Panc1 (cell line): ENCODE measurements at places on chromosomes 3 and 15. TPM values are rescaled to one million over a fixed set of nuclear protein-coding genes. Genes with fewer than 3 reads are reported as not detected.

DNA sequence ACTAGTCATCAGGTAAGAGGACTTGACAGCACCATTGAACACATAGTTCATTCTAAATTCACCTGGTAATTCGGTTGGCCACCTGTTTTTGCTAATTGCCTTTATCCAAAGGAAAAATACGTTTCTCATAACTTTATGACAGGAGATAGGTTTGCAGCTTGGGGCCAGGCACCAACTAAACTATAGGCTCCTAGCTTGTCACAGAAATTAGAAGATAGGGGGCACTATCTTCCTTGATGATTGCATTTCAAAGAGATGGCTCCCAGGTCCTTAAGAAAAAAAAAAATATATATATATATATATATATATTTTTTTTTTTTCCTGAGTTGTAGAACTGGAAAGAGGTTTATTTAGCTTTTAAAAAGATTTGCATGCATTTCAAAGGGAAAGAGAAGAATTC, 563.6 kb downstream of the NAALADL2 start:
- H3K4me1 ChIP-seq, result no peaks in the 10 kb centered on the region
- DNase-seq, result no peak

GRCh38 chr3:108677811-108678210, 79.4 kb downstream of the RETNLB start:
- no peaks in the 10 kb centered on the region for H3K27me3 ChIP-seq
- no peaks in the 10 kb centered on the region for H3K4me1 ChIP-seq
- no peak overlapping the region for H3K4me3 ChIP-seq

- peaks cover 19% of the 10 kb centered on the region for H3K4me1 ChIP-seq
- H3K27me3 ChIP-seq, result no peaks in the 10 kb centered on the region
- no peaks in the 10 kb centered on the region for H3K36me3 ChIP-seq
- H3K4me3 ChIP-seq, result peak overlapping the region; percentile 50
- no peak for DNase-seq
Measured at GRCh38 chr3:48990636-48991469, 812 bp downstream of the P4HTM start.

DNA sequence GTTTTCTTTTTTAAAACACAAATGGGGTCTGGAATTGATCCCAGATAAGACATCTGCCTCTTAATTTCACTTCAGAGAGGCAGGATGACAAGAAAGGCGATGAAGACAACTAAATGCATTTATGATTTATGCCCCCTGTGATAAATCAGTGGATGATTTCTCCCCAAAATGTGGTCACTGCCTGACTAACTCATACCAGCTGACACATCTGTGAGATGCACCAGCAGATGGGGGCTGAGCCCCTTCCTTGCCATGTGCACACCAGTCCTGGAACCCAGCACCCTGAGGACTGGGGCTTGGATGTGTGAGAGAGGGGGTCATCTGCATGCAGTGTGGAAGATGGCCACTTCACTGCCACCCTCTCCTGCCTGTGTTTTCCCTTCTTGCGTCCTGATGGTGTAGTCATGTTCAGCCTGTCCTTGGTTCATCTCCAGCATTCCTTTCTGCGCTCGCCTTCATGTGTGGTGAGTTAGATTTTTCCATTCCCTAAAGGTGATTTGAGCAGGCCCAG, 264.3 kb downstream of the LRTM1 start:
- no peak overlapping the region for H3K27ac ChIP-seq
- H3K4me3 ChIP-seq, result no peak overlapping the region
- H3K27me3 ChIP-seq, result no peaks in the 10 kb centered on the region
- H3K36me3 ChIP-seq, result no peaks in the 10 kb centered on the region

- no peaks in the 10 kb centered on the region for H3K27me3 ChIP-seq
- H3K36me3 ChIP-seq, result no peaks in the 10 kb centered on the region
- H3K27ac ChIP-seq, result no peak overlapping the region
- DNase-seq, result no peak
Measured at GRCh38 chr3:20123131-20123652, 62.8 kb downstream of the SGO1 start.

DNA sequence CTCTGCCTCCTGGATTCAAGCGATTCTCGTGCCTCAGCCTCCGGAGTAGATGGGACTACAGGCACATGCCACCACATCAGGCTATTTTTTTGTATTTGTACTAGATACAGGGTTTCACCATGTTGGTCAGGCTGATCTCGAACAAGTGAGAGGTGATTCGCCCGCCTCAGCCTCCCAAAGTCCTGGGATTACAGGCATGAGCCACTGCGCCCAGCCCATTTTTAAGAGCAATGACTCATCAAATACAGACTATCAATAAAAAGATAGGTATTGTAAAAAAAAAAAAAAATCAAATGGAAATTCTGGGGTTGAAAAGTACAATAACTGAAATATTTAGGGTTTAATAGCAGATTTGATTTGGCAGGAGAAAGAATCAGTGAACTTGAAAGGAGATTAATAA, 129.0 kb downstream of the TJP1 start:
- H3K4me3 ChIP-seq, result no peak overlapping the region
- no peak overlapping the region for H3K27ac ChIP-seq
- H3K4me1 ChIP-seq, result no peaks in the 10 kb centered on the region
- DNase-seq, result no peak
- no peaks in the 10 kb centered on the region for H3K36me3 ChIP-seq

DNA sequence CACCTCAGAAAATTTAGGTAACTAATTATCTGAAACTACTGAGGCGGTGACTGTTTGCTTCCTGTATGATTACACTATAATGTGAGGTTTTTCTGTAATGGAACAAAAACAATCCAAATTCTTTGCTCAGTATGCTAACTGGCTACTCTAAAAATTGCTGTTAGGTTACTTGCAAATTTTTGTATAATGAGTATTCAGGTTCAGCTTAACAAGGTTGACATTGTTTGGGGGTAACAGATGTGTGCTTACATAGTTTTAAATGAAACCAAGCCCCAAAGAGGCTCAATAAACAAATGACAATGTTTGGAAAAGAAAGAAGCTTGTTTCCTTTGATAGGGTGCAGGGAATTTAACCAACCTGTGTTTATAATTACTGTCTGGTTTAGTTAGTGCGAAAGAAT, 414.5 kb upstream of the MDFIC2 start:
- no peaks in the 10 kb centered on the region for H3K36me3 ChIP-seq
- H3K27ac ChIP-seq, result no peak overlapping the region
- H3K4me3 ChIP-seq, result no peak overlapping the region
- no peaks in the 10 kb centered on the region for H3K4me1 ChIP-seq
- no peaks in the 10 kb centered on the region for H3K27me3 ChIP-seq

GRCh38 chr3:81910244-81910852, 148.9 kb upstream of the GBE1 start:
- peak; percentile 1 for DNase-seq
- no peak overlapping the region for H3K4me3 ChIP-seq
- no peaks in the 10 kb centered on the region for H3K27me3 ChIP-seq
- no peak overlapping the region for H3K27ac ChIP-seq

SAXO2 gene
- total RNA-seq, result 1.1 TPM

LEO1 gene
- 30.1 TPM for total RNA-seq

GRCh38 chr3:120640231-120640630, 41.8 kb downstream of the HGD start:
- no peak overlapping the region for H3K4me3 ChIP-seq
- peaks cover 3% of the 10 kb centered on the region for H3K27me3 ChIP-seq
- H3K36me3 ChIP-seq, result no peaks in the 10 kb centered on the region
- no peaks in the 10 kb centered on the region for H3K4me1 ChIP-seq
- DNase-seq, result no peak
- H3K27ac ChIP-seq, result no peak overlapping the region

GRCh38 chr3:148546959-148547358, 150.7 kb upstream of the AGTR1 start:
- no peak for DNase-seq
- H3K4me3 ChIP-seq, result no peak overlapping the region
- H3K27me3 ChIP-seq, result no peaks in the 10 kb centered on the region
- no peaks in the 10 kb centered on the region for H3K36me3 ChIP-seq
- no peak overlapping the region for H3K27ac ChIP-seq

DNA sequence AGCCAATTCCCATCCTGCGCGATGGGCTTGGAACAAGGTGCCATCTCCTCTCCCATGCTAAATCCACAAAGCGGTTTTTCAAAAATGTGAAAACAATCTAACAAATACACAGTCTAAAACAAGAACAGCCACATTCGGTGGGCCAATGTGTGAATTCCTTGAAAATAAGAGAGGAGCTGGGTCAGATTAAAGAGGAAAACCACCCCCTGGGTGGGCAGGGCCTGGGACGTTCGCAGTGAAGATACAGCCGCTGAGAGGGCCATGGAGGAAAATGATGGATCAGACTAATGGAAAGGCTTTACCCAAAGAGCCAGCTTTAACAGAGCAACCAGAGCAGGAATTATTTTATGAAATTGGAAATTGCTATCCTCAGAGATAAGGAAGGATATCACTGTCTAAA, 27.4 kb downstream of the PRR20G start:
- H3K4me3 ChIP-seq, result no peak overlapping the region
- no peaks in the 10 kb centered on the region for H3K4me1 ChIP-seq
- no peak overlapping the region for H3K27ac ChIP-seq
- no peaks in the 10 kb centered on the region for H3K27me3 ChIP-seq

DNA sequence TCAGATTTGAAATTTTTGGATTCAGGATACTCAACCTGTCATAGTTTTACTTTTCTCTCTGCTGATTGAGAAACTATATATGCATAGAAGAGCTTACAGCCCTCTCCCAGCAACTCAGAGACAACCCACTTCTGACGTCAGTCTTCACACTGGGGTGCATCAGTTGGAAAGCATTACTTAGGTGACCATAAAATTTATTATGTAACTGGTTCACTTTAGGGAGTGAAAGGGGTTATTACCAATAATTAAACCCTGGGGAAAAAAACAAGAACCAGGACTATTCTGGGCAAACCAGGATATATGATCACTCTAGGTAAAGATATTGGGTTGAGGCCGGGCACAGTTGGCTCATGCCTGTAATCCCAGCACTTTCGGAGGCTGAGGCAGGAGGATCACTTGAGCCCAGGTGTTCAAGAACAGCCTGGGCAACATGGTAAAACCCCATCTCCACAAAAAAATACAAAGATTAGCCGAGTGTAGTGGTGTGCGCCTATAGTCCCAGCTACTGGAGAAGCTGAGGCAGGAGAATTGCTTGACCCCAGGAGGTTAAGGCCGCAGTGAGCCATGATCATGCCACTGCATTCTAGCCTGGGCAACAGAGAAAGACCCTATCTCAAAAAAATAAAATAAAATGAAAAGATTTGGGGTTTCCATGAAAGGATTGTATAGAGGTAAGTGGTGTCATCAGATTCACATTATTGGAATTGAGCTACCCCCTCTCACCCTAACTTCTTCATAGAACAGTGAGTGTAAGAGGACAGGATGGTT, 27.1 kb downstream of the HES1 start:
- no peak for DNase-seq
- H3K27ac ChIP-seq, result no peak overlapping the region
- no peak overlapping the region for H3K4me3 ChIP-seq
- H3K4me1 ChIP-seq, result peaks cover 11% of the 10 kb centered on the region; the same call in 1 of the 2 replicates

CHST13 gene
- total RNA-seq, result 0.64 TPM

DNA sequence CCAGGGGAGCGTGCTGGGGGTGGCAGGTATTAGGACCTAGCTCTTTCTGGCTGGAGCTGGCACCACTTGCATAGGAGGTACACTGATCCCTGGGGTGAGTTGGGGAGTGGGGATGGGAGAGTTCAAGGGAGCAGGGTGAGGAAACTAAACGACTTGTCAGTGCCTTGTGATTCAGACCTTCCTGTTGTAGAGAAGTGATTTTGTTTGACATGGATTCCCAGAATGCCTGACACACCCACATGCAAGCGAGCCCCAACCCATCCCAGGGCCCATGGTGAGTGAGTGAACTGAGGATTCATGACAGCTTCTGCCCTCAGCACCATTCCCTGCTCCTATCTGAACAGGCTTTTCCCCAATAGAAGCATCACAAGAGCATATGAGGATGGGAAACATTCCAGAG, 15.6 kb upstream of the UBE2Q2 start:
- no peak overlapping the region for H3K27ac ChIP-seq
- H3K4me1 ChIP-seq, result no peaks in the 10 kb centered on the region
- H3K27me3 ChIP-seq, result no peaks in the 10 kb centered on the region
- no peak overlapping the region for H3K4me3 ChIP-seq

SPINT1 gene
- 32.7 TPM for total RNA-seq

DNA sequence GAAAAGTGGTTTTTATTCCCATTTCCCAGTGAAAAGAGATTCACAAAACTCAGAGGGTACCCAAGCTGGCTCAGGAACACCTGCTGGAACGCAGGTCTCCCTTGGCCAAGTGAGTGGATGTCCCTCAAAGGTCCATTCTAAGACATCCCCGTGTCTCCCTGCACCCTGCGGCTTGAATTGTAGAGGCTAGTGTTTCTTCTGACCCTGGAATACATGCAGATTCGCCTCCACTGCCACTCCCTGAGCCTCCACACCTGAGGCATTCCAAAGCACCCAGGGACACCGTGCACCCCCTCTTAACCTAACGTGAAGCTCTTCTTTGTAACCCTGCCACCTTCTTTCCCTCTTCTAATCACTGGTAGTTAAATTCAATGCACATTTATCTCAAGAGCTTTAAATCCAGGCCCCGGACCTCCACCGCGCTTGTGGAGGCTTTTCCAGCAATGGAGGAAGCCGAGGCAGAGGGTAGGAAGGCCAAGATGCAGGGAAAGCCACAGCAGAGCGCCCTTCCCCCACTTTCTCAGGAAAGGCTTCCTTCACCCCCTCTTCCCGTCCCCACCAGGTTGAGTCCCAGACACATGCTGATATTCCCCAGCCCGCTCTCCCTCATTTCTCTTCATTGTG, 590 bp upstream of the ITGA11 start:
- peaks cover 28% of the 10 kb centered on the region for H3K27me3 ChIP-seq
- H3K36me3 ChIP-seq, result no peaks in the 10 kb centered on the region
- DNase-seq, result no peak
- H3K27ac ChIP-seq, result no peak overlapping the region
- no peaks in the 10 kb centered on the region for H3K4me1 ChIP-seq

GRCh38 chr3:120749843-120750242, 7.3 kb downstream of the GTF2E1 start:
- H3K27ac ChIP-seq, result no peak overlapping the region

DNA sequence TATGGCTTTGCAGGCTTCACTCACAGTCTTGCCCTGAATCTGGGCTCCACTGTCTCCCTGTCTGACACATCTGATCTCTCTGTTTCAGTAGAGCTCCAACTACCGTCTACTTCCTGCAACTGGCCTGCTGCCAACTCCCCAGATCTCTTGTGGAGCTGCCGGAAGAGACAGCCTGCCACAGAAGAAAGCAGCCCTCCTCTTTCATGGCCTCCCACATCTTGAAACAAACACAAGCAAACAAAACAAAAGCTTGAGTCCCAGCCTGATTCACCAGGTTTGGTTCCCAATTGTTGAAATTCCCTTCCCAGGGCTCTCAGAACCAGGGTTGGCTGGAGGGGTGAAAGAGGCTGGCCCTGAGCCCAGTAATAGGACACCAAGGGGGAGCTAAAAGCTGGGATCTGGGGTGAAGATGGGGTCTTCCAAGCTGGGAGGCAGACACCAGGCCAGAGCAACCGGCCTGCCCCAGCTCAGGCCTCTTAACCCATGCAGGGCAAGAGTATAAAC, 55.3 kb upstream of the CA12 start:
- H3K4me1 ChIP-seq, result no peaks in the 10 kb centered on the region
- H3K27ac ChIP-seq, result no peak overlapping the region
- DNase-seq, result no peak
- H3K27me3 ChIP-seq, result no peaks in the 10 kb centered on the region
- no peaks in the 10 kb centered on the region for H3K36me3 ChIP-seq

- DNase-seq, result no peak
- H3K4me1 ChIP-seq, result no peaks in the 10 kb centered on the region
- no peak overlapping the region for H3K4me3 ChIP-seq
- H3K36me3 ChIP-seq, result no peaks in the 10 kb centered on the region
- no peaks in the 10 kb centered on the region for H3K27me3 ChIP-seq
Measured at GRCh38 chr3:167166012-167166411, 214.1 kb downstream of the ZBBX start.

- DNase-seq, result no peak
- H3K4me1 ChIP-seq, result no peaks in the 10 kb centered on the region
- no peak overlapping the region for H3K27ac ChIP-seq
- no peak overlapping the region for H3K4me3 ChIP-seq
Measured at GRCh38 chr3:140559546-140559945, 118.3 kb upstream of the TRIM42 start.

FBXO40 gene
- total RNA-seq, result not detected
